ENCODE measurements at places on chromosomes 6 and 20.
A peak's percentile ranks its signal among the peaks of the same experiment; 100 is the strongest.

GRCh38 chr20:44928595-44928994 lies 18.7 kb downstream of the PABPC1L start:
- no peak for DNase-seq

DNA sequence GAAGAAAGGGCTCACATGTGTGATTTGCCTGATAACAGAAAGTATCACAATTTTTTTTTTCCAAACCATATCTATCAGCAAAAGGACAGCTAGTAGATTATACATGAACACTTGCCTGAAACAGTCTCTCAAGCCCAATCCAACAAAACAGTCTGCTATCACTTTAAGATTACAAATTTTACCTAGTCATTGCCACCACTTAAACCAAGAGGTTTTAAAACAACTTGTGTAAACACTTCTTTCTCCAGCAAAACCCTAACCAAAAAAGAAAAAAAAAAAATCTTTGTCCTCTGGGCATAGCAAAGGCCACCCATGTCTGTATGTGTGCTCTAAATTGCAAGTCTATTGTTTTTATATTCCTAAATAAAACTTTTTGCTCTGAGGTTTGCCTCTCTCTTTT lies 1568.4 kb downstream of the GRIK2 start:
- DNase-seq, result no peak

DNA sequence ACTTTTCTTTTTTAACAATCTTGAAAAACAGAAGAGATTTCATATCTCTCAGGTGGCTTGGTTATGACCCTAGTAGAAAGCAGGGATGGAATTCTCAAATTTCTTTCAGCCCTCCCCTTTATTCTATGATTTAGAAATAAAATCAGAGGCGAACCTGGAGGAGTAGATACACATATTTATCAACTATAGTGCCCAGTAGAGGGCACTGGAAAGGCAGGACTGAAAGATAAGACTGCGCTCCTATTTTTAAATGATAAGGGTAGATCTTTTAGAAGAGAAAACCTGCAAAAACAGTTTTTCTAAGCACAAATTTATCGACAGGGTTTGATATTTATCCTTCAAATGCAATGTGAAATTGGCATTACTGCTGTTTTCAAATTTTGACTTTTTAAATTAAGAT lies 1296.6 kb downstream of the EPHA7 start:
- DNase-seq, result no peak

DNA sequence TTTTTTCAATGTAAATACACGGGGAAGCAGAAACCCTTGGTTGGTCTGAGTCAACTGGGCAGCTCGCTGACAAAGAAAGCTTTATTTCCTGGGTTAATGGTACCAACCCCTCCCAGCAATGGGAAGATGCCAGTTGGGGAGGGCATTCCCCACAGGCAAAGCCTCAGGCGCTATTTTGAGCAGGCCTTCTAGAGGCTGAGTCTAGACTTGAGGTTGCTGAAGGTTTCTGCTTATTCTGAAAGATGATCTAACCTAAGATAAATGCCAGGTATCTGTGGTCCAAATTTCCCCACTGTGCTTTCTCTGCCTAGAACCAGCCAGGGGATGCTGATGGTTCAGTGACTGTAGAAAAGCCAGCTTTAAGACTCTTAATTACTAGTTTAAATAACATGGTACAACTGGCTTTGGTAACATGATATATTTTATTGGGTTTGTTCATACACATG lies 172.5 kb upstream of the JARID2 start:
- DNase-seq, result peak; percentile 12

GRCh38 chr6:34497411-34497810 lies 31.5 kb downstream of the PACSIN1 start:
- DNase-seq, result no peak

DNA sequence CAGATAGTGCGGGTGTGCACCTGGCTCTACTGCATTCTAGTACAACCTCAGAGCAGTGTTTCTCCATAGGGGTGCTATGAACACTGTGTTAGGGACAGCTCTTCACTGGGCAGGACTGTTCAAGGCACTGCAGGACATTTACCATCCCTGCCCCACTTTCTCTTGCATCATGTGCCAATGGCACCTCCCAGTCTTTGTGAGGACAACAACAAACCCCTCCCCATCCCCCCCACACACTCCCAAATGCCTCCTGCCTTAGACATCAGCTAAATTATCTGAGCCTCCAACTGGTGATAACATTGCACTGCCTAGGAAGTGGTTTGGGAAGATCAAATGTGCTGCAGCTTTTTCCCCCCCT lies 98.9 kb downstream of the FYN start:
- DNase-seq, result no peak

DNA sequence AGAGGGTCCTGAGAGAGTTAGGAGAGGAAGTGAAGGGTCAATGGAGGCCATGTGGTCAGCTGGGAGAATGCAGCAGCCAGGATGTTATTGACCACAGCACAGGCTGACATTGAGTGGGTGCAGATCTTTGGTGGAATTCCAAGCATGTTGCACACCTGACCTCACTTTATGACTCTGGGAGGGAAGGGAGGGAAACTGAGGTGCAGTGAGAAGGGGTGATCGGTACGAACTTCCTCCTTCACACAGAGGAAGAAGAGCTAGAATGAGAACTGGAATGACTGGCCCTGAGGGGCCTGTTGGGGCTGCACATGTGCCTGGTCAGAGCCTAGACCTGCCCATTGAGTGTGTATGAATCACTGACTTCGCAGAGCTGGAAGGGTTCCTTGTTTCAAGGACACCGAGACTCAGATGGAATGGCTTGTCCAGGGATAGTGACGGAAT lies 9.8 kb downstream of the FAM83D start:
- DNase-seq, result no peak

- DNase-seq, result no peak
Observed at GRCh38 chr20:50447102-50447804, 62.9 kb upstream of the PTPN1 start.

DNA sequence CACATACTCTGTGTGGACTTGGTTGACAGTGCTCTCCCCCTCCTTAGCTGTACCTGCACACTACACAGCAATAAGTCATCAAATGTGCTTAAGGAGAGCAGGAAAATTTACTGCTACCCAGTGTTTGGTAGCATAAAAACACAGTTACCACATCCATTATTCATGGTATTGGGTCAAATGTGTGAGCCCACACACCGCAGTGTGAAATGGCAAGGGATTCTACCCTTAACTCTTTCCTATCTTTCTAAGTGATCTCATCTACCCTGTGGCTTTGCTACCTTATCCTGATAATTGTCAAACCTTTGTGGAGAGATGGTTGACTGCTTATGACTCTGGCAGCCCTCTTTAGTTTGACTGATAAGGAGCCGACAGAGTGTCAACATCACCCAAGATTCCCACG lies 47.6 kb downstream of the STX11 start:
- no peak for DNase-seq

GRCh38 chr6:55568808-55569439 lies 10.1 kb downstream of the HMGCLL1 start:
- no peak for DNase-seq

GRCh38 chr20:41138475-41139226 lies 1.3 kb downstream of the PLCG1 start:
- peak; percentile 36 for DNase-seq

GRCh38 chr6:155383913-155384312 lies 69.6 kb upstream of the TFB1M start:
- no peak for DNase-seq

DNA sequence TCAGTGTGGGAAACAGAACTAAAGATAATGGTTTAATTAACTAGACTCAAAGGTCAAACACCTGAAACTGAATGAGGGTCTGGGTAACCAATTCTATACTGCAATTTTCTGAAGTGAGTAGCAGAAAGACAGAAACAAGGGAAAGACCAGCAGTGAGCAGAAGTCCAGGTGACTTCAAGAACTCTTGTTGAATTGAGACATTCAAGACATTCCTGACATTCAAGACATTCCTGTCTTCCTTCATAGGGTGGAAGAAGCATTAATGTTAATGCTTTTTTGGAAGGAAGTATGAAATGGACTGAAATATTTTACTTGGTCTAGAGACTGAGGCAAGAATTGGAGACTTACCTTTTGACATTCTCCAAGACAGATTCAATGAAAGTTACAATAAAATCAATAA lies 529.9 kb upstream of the MMS22L start:
- no peak for DNase-seq

DNA sequence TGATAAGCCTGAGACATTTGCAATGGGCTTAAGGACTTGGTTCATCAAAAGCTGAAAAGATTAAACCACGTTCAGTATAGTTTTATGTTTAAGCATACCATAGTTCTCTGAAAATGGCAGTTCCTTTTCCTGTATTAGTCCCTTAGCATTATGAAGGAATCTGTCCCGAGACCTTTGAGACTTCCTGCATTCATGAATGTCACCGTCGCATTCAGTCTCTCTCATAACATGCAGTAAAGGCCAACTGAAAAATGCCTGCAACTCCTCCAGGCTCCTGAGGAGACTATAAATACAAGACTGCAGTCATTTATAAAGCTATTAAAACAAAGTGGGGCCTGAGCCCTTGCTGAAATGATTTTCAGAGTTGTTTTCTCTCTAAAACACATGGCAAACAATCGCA lies 129.1 kb downstream of the SYCP2 start:
- no peak for DNase-seq

DNA sequence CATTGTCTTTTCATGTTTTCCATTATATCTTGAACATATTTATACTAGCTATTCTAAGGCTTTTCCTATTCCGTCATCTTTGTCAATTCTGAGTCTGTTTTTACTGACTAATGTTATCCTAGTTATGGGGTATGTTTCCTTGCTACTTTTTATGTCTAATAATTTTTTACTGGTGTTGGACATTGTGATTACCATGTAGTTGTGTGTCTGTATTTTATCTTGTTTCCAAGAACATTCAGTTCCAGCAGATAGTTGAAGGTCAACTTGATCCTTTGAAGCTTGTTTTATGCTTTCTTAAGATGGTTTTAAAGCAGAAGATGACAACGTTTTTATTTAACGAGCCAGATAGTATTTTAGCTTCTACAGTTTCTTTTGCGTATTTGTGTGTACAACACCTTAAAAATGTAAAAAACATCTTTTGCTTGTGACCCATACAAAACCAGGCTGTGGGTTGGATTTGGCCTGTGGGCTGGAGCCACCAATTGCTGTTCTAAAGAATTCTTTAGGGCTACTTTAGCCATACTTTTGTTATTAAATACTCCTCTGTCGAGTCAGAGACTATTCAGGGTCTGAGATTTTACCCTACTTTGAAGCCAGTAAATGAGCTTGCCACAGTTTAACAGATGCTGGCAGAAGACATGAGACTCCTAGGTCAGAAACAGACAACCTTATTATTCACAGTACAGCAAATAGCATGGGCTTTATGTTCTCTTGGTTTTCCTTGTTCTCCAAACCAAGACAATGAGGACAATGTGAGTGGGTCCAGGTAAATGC lies 38.7 kb upstream of the REV3L start:
- no peak for DNase-seq

GRCh38 chr6:42184475-42184874 lies 10.3 kb downstream of the GUCA1B start:
- no peak for DNase-seq

- no peak for DNase-seq
Observed at GRCh38 chr6:163735076-163735475, 320.6 kb downstream of the QKI start.

- DNase-seq, result no peak
Observed at GRCh38 chr20:40251284-40251932, 437.6 kb downstream of the MAFB start.

- DNase-seq, result no peak
Observed at GRCh38 chr6:96812077-96812703, 25.1 kb downstream of the GPR63 start.

DNA sequence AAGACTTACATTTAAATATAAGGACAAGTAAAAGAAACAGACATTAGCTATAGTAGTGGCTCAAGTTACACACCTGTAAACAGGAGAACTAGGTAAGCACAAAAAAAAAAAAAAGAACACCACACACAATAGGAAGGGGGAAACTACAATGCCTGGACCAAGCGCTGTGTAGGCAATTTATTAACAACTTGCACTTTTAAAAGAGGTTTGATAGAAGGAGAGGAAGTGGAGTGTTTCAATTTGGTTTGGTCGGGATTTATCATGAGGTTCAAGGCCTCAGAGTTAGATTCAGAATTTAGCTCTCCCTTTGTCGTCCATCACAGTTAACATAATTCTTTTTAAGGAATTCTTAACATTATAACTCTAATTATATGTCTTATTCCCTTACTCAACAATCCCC lies 1.1 kb upstream of the USP49 start:
- no peak for DNase-seq

DNA sequence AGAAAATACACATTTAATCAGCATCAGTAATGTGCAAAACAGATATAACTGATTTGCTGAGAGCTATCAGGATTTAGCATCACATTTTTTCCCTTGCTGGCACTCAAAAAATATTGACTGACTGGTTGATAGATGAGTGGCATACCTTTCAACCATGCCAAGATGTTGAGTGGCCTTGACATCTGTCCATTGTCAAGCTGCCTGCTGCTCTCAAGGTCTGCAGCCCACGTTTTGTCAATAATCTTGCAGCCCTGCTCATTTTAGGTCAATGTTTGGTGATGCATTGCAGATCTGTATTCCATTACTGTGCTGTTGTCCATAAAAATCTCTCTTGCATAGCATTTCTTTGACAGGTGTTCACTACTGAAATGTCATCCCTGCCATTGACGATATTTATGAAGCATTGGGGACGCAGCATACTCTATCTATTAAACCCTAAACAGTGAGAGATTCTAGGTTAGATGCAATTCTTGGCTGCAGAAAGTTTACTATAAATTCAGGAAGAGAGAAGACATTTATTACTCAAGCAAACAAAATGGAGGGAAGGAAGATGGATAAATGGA lies 111.6 kb downstream of the BFSP1 start:
- no peak for DNase-seq

DNA sequence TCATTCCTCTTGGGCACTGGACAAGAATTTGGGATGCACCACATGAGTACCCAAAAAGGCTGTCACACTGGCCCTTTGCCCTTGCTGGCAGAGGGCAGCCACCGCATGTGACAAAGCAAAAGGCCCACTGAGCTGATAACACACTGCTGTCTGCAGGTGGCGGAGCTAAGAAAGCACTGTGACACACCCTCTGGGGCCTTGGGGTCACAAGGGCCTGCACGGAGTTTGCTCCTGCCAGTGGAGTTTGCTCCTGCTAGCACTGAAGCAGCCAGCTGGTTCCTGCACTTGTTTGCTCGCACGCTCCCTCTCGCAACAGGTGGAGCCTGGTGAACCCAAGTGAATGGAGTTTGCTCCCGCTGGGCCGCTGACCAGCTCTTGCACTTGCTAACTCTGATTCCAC lies 132.6 kb downstream of the LCA5 start:
- DNase-seq, result no peak

DNA sequence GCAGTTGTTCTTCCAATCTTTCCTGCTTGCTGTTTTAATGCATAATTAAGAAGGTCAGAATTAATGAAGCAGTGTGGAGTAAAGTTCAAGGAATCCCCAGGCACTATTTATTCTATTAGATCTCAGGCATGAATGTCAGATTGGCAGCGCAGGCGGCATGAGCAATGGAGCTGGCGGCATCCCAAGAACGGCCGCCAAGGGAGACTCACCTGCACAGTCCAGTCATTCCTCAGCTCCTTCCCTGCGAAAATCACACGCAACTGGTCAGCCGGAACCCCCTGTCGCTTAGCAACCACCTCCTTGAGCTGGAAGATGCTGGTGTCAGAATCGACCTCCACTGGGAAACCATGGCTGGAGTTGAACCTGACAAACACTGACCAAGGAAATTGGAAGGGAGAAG lies 284.5 kb downstream of the PRKN start:
- no peak for DNase-seq

GRCh38 chr6:46749731-46750130 lies 3.0 kb downstream of the ANKRD66 start:
- DNase-seq, result no peak
